ENCODE measurements at places on chromosomes 5 and 9. TPM values are rescaled to one million over a fixed set of nuclear protein-coding genes. Genes with fewer than 3 reads are reported as not detected.

- no peak overlapping the region for H3K4me3 ChIP-seq
- DNase-seq, result no peak
- H3K36me3 ChIP-seq, result no peaks in the 10 kb centered on the region
- no peak overlapping the region for H3K27ac ChIP-seq
- peaks cover 10% of the 10 kb centered on the region for H3K27me3 ChIP-seq
Measured at GRCh38 chr5:147482706-147483180, 27.1 kb downstream of the DPYSL3 start.

DNA sequence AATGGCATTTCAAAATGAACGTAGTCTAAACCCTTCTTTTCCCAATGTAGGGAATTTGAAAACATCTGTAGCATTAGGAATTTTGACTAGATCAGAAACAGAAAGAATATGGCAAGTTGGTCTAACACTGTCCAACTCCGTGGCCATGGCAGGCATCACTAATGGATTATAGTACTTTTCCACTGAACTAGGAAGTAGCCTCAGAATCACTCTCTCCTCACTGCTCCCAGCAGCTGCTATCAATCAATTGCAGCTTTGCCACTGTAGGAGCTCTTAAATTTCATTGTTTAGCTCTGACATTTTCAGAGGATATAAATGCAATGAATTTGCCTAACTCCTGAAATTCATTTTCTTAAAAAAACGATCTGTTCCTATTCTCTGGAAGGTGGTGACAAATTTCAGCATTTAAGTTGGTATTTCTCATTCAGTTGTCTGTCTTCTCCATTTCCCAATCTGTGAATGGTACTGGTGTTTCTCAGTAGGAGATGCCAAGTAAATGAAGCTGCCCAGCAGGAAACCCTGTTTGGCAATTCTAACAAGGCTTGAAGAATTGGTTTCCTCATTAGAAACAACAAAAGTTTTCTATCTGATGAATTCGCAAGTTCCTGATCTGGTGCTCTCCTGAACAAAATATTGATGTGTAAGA, 64.7 kb downstream of the TLR4 start:
- no peak overlapping the region for H3K4me3 ChIP-seq
- H3K27ac ChIP-seq, result no peak overlapping the region
- no peak for DNase-seq
- H3K4me1 ChIP-seq, result no peaks in the 10 kb centered on the region
- H3K36me3 ChIP-seq, result no peaks in the 10 kb centered on the region
- peaks cover 13% of the 10 kb centered on the region for H3K27me3 ChIP-seq

The TNFSF15 gene
- total RNA-seq, result 1.5 TPM

The HMGCS1 gene
- total RNA-seq, result 230 TPM

DNA sequence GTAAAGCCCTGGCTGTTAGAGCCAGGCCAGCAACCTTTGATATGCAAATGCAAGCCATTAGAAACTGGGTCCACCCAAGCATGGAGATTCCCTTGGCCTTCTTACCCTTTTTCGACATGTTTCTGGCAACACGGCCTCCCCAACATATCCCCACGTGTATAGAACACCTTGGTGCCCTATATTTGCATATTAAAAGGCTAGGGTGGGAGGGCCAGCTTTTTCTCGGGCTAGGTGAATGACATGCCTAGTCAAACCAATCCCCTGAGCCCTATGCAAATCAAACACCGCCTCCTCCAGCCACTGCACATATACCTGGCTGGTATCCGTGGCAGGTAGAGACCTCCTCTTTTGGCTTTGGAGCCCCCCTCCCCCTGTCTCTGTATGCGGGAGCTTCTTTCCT, 55.6 kb upstream of the ZFR start:
- no peaks in the 10 kb centered on the region for H3K36me3 ChIP-seq
- H3K4me3 ChIP-seq, result no peak overlapping the region
- no peak for DNase-seq
- H3K27ac ChIP-seq, result no peak overlapping the region
- peaks cover 4% of the 10 kb centered on the region for H3K27me3 ChIP-seq
- peaks cover 30% of the 10 kb centered on the region for H3K4me1 ChIP-seq

The ADCY2 gene
- total RNA-seq, result not detected

DNA sequence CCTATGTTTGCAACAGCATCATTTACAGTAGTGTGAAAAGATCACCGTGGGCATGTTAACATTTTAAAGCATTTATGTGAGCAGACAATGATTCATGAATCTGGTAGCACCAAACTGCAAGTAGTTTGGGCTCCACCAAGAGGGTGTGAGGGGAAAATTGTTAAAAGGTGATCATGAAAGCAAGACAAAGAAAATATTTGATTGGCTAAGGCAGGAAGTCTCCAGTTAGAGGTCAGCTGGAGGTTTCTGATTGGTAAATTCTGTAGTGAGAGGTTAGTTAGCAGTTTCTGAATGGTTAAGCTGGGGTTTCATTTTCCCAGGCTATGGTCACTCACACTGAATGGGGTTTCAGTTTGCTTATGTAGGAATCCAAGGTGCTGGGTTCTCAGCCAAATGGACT, 13.5 kb upstream of the DRD1 start:
- no peaks in the 10 kb centered on the region for H3K36me3 ChIP-seq
- H3K27me3 ChIP-seq, result peaks cover 28% of the 10 kb centered on the region
- DNase-seq, result no peak
- H3K27ac ChIP-seq, result no peak overlapping the region

DNA sequence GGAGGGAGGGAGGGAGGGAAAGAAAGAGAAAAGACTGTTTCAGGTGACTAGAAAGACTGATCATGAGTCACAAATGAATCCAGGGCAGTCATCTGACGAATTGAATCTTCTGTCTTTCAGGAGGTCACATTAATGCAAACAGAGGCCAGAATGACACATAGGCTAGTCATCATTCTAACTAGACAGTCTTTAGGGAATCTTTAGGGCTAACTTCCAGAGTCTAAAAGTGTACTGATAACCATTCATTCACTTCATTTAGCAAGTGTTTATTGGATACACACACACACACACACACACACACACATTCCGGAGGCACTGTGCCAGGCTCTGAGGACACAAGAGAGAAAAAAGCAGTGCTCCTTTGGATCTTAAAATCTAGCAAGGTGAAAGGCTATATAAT, 156.7 kb downstream of the EBF1 start:
- no peak overlapping the region for H3K27ac ChIP-seq
- no peak for DNase-seq
- H3K4me1 ChIP-seq, result no peaks in the 10 kb centered on the region
- H3K36me3 ChIP-seq, result no peaks in the 10 kb centered on the region
- H3K4me3 ChIP-seq, result no peak overlapping the region

The ACTBL2 gene
- total RNA-seq, result not detected

- H3K4me3 ChIP-seq, result no peak overlapping the region
- H3K36me3 ChIP-seq, result peaks cover 34% of the 10 kb centered on the region
- peaks cover 28% of the 10 kb centered on the region for H3K4me1 ChIP-seq
- H3K27ac ChIP-seq, result no peak overlapping the region
- H3K27me3 ChIP-seq, result no peaks in the 10 kb centered on the region
Measured at GRCh38 chr5:150758203-150758530, 650 bp downstream of the DCTN4 start.

DNA sequence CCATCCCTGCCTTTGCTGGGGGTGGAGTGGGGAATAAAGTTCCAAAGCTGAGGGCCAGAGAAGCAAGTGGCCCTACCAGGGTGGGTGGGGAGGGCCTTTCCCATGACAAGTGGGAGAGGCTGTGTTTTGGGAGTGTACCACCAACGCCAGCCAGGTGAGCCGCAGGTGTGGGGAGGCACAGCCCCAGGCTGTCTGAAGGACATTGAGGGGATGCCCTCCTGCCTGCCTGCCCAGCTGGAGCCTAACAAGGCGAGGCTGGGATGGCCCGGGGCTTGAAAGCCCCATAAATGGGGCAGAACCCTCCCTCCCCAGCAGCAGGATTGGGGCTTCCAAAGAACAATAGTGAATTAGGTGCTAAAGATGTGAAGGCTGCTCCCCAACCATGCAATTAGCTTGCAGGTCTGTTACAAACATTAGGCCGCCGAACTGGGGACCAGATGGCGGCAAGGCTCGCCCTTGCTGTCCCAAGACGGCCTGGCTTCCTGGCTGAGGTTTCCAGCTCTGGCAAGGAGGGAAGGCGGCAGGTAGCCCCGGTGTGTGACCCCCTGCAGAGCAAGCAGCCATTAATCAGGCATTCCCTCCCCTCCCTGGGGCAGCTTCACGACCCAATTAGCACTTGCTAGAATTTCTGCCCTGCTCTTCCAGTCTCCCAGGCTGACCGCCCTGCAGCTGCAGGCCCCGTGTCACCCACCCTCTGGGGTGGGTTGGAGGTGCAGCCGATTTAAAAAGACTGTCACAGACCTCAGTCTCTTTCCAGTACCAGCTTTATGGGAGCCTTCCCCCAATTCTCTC, 42.9 kb downstream of the FGF18 start:
- H3K36me3 ChIP-seq, result no peaks in the 10 kb centered on the region
- no peak for DNase-seq
- no peak overlapping the region for H3K4me3 ChIP-seq
- H3K4me1 ChIP-seq, result no peaks in the 10 kb centered on the region
- no peaks in the 10 kb centered on the region for H3K27me3 ChIP-seq

Measured in activated CD4-positive, alpha-beta T cell treated with anti-CD3 and anti-CD28 coated beads, Interleukin-2, amount 10 ng/mL, durations not matched to agents 24 days and 14 days (primary cell).